ENCODE measurements at places on chromosomes 13 and 19.

DNA sequence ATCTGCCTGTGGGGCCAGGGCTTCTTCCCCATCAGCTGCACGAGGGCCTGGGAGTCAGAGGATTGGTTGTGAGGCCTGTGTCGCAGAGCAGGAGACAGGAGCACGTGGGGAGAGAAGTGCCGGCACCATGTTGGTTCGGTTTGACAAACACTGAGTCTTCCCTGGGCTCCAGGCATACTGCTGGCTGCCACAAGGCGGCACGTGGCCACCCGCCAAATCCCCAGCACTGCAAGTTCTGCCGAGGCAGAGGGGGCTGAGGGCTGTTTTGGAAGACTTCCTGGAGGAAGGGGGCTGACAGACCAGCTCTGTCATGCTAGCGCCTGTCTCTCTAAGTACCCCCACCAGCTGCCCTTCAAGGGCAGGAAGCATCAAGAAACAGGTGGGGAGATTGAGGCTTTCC lies 9.5 kb downstream of the SHANK1 start:
- DNase-seq = no peak

GRCh38 chr13:23599083-23599925 lies 29.1 kb downstream of the TNFRSF19 start:
- no peak for DNase-seq

- no peak for DNase-seq
Observed at GRCh38 chr13:33341861-33342452, 56.4 kb upstream of the STARD13 start.

DNA sequence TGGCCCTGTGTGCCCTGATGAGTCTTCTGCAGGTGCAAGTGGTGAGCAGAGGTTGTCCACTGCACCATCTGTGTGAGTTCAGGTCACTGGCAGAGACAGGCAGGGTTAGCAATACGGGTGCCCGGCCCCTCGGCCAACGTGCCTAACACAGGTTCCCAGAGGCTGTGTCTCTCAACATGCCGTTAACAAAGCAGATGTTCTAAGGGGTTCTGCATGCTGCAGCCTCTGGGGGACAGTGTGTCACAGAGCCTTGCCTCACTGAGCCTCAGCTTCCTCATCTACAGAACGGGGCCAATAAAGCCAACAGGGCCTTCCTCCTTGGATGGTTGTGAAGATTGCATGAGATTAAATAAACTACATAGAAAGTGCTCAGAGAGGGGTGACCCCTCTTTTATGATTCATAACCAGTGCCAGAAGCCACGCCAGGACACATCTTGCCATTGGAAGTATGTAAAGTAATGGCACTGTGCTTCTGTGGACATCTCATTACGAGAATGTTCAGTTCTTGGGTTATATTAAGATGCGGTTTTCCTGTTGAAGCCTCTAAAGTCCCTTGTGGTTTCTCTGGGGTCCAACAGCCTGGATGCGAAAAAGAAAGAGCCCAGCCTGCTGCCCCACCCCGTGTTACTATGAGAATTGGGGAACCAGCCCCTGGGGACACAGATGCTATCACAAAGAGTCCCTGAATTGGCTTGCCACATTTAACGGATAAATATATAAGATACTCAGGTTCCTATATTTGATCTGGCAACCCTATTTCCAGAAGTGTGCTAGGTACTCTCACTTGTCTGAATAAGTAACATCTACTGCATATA lies 11.2 kb upstream of the ARHGEF18 start:
- DNase-seq = peak; percentile 51

DNA sequence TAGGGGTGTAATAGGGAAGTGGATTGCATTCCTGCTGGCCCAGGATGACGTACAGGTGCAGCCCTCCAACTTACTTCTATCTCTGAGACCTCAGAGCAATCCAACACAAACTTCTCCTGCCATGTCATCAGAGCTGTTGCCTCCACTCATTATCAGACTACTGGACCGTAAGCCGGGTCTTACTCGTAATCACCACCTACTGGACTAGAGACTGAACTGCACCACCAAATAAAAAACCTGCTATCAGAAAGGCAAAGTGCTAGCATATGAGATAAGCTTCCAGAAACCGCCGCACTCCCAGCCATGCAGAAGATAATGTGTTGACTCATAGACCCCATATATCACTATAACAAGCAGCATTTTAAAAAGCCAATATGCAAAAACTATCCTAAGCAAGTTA lies 102.0 kb downstream of the SLITRK1 start:
- no peak for DNase-seq

DNA sequence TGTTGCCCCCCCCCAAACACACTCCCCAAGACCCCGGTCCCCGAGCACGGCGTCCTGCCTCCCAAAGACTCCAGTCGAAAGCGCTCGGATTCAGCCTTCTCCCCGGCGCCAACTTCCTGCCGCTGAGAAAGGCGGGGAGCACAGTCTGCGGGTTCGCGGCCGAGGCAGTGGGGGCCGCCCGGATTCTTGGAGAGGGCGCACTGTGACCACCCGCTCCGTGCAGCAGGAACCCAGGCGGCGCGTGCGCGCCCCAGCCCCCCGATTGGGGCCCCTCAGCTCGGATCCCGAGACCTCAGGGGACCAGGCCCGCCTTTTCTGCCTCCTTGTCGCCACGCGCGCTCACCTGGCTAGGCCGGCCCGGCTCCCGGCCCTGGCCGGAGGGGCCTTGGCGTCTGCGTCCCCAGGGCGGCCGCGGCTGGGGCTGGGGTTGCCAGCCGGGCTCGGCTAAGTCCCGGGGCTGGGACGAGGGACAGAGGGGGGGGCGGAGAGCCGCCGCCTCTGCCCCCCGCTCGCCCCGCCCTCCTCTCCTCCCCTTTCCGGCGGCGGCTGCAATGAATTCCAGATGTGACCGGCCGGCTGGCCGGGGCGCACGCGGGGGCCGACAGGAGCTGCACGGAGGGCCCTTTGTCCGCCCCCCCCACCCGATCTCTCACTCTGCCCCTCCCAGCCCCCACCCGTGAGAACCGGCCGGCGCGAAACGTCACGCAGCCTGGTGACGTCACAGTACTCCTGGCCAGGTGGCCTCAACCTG lies at the start of gene S1PR2:
Gene S1PR2, minus strand, starts transcription at position 471 of the 751 bp plus-strand sequence. CDS start 6,426 bp downstream, outside the sequence.
- DNase-seq = peak; percentile 87

GRCh38 chr19:6412061-6412446 lies 12.6 kb downstream of the KHSRP start:
- no peak for DNase-seq
